ENCODE measurements at places on chromosomes 3 and 15.

DNA sequence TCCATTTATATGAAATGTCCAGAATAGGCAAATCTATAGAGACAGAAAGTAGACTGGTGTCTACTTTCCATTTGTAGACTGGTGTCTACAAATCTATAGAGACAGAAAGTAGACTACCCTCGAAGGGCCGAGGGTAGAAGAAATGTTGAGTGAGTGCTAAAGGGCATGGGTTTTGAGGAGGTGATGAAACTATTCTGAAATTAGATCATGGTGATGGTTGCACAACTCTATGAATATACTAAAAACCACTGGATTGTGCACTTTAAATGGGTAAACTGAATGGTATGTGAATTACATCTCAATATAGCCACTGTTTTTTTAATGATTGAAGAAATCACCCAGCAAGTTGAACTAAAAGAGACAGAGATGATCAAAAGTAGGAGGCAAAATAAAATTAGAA is 27.9 kb downstream of the TP53BP1 start:
- no peak for DNase-seq

- no peak for DNase-seq
Measured at GRCh38 chr3:115139072-115139471, 8.0 kb downstream of the ZBTB20 start.

GRCh38 chr3:112463250-112463649 is 36.0 kb downstream of the BTLA start:
- no peak for DNase-seq

DNA sequence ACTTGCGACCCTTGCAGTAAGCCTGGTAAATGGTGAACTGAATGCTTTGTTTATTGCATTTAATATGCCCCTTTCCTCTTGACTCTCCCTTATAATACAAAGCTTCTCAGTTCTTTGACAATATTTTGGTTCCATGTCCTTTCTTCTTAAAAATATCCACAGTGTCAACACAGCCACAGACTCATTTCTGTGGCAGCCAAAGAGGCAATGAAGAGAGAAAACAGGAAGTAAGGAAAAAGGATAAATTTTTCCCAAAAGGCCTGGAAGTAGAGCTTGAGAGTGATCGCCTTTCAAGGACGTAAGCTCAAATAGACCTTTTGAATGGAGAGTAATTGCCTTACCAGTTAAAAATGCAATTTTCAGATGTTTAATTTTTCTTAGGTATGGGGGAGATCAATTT is 59.4 kb downstream of the PEX5L start:
- DNase-seq: no peak

DNA sequence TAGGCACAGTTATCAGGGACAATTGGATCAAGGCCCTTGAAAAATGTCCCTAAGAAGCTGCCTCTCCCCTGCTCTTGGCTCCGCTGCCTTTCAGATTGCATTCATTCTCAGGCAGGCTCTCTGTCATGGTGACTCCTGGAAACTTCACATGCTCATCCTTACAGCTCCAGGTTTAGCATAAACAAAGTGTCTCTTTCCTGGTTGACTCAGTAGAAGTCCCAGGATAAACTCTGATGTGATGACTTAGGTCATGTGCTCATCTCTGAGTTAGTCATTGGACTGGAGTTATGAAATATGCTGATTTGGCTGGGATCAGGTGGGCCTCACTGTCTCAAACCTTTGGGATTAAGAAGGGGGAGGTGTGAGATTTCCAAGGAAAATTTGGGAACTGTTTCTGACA is 243.8 kb downstream of the ZNF621 start:
- DNase-seq: no peak

GRCh38 chr15:49644364-49644794 is 23.5 kb downstream of the DTWD1 start:
- no peak for DNase-seq

GRCh38 chr3:33795856-33796536 is 2.4 kb upstream of the PDCD6IP start:
- no peak for DNase-seq

DNA sequence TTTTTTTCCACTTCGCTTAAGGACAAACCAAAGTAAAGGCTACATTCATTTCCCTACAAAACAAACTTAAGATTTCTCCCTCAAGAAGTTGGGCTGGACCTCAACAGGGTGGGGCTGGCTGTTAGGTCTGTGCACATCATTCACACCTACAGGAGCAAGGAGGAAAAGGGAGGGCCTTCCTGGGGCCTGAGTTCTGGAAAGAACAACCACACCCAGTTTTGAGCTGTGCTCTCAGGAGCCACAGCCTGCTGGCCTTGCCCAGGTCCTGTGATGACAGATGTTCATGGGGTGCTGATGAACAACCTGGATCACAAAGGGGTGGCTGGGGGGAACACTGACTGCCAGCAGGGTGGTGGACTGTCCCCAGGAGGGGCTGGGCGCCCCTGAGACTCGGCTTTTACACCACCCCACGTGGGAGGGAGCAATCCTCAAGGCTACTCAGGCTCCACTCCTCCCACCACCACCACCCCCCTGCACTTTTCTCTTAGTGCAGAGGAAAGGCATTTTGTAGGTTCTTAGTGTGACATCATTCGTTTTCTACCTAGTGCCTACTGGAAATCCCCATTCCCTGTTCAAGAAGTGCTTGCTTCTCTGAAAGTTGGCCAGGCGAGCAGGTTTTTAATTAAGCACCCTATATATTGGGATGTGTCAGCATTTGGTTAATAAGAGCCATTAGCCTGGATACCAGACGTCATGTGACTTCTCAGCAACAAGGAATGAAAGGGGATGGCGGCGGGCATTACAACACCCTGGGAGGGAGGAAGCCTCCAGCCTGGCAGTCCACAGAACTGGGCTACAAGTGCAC is 35.7 kb downstream of the CCNB2 start:
- no peak for DNase-seq

DNA sequence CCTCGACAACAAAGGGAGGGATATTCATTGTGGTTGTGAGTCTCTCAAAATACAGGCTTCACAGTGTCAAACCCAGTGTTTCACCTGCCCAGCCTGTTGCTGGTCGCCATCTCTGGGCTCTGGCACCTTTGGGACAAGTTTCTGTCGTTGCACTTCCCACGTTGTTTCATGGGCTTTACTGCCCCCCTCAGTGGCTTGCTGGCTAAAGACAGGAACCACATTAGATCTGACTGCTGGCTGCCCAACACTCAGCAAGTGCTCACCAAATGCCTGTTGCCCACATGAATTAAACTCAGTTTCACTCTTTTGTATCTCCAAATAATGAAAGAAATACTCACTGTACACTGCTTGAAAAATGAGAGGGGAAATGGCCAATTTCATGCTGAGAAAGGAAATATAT is 27.6 kb downstream of the FOXL2 start:
- DNase-seq: no peak

GRCh38 chr15:99447497-99448371 is 118.0 kb upstream of the MEF2A start:
- DNase-seq: no peak

- no peak for DNase-seq
Measured at GRCh38 chr3:98008855-98009254, 26.3 kb downstream of the GABRR3 start.

- no peak for DNase-seq
Measured at GRCh38 chr15:69391046-69391757, 22.9 kb upstream of the KIF23 start.

- no peak for DNase-seq
Measured at GRCh38 chr15:36996538-36997181, 103.7 kb downstream of the MEIS2 start.

DNA sequence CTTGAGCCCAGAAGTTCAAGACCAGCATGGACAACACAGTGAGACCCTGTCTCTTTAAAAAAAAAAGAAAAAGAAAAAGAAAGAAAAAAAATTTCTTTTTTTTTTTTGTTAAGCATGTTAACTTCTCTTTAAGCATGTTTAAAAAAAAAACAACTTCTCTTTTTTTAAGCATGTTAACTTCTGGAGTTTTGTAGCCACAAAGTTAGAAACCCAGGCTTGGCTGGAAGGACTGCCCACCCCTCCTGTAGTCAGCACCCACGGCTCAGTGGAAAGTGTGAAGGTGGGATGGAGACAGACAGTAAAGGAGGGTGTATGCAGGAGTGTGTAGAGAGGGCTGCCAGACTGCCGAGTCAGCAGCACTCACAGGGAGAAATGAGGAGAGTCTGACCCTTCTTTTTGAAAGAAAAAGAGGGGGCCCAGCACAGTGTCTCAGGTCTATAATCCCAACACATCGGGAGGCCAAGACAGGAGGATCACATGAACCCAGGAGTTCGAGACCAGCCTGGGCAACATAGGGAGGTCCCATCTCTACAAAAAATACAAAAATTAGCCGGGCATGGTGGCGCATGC is 33.2 kb downstream of the GOLGA8S start:
- no peak for DNase-seq

- DNase-seq: no peak
Measured at GRCh38 chr3:117752984-117753717, 1043.6 kb downstream of the TUSC7 start.

GRCh38 chr15:70463453-70463834 is 299.9 kb downstream of the UACA start:
- DNase-seq: no peak

DNA sequence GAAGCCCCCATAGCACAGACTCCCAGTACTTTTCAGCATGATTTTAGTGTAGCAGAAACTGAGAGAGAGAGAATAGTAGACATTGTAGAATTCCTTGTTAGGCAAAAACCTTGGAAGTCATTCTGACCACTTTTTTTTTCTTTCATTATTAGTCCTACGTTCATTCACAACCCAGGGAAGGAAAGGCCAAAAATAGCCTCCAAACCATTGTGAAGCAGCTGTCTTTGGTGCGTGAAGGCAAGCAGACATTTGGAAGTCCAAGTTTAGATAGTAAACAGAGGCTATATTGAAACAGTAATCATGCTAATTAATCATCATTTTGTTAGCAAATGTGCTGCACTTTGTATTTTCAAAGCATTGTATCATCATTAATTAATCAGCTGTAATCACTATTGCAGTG is 34.5 kb downstream of the CCDC54 start:
- DNase-seq: no peak

- no peak for DNase-seq
Measured at GRCh38 chr3:88019024-88019423, 39.8 kb downstream of the CGGBP1 start.

DNA sequence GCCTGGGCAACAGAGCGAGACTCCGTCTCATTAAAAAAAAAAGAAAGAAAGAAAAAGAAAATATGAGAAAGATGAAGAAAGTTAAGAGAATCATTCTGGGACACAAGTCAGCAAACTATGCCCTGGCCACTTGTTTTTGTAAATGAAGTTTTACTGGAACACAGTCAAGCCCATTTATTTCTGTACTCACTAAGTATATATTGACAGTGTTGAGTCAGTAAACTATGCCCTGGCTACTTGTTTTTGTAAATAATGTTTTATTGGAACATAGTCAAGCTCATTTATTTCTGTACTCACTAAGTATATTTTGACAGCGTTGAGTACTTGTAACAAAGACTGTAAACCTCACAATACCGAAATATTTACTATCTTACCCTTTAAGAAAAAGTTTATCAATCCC is 42.2 kb upstream of the SIN3A start:
- DNase-seq: no peak

- DNase-seq: no peak
Measured at GRCh38 chr3:185717121-185717520, 107.7 kb downstream of the IGF2BP2 start.

- no peak for DNase-seq
Measured at GRCh38 chr15:100340721-100341238, 995 bp downstream of the ADAMTS17 start.

All from B cell (primary cell).